ENCODE measurements at places on chromosomes 2 and 18.

DNA sequence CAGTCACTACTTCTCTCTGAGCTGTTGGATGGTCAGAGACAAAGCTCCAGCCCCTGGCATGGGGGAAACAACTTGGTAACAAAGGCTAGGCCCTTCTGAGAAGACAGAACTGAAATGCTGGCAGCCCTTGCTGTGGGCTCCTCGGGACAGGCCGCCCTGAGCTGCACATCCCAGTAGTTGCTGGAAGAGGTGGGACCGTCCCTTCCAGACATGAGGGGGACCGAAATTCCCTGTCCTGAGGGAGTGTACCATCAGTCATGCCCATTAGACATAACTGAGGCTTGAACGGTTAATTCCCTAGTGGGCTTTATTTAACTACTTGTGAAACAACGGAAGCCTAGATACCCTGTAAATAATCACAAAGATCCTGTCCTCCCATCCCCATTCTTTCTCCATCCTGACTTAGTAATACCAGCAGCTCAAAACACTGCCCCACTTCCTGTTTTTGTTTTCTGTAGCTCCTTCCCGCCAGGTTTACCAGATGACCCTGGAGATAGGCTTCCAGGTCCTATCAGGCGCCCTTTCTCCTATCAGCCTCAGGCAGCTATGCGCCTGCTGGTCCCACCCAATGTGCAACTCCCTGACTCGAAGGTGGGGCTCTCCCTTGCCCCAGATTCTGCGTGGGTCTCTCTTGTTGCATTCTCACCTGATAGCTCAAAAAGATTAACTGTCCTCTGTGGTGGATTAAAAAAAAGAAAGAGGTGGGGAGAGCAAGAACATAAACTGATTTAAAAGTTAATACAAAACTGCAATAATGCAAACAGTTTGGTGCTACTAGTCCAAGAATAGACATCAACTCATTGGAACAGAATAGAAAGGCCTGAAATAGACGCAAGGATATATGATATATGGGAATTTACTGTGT lies 37.0 kb upstream of the NT5DC4 start:
- DNase-seq: no peak

GRCh38 chr2:166184789-166185188 lies 57.0 kb upstream of the SCN1A start:
- no peak for DNase-seq

- no peak for DNase-seq
Measured at GRCh38 chr18:48989304-48990303, 38.8 kb upstream of the SMAD7 start.

DNA sequence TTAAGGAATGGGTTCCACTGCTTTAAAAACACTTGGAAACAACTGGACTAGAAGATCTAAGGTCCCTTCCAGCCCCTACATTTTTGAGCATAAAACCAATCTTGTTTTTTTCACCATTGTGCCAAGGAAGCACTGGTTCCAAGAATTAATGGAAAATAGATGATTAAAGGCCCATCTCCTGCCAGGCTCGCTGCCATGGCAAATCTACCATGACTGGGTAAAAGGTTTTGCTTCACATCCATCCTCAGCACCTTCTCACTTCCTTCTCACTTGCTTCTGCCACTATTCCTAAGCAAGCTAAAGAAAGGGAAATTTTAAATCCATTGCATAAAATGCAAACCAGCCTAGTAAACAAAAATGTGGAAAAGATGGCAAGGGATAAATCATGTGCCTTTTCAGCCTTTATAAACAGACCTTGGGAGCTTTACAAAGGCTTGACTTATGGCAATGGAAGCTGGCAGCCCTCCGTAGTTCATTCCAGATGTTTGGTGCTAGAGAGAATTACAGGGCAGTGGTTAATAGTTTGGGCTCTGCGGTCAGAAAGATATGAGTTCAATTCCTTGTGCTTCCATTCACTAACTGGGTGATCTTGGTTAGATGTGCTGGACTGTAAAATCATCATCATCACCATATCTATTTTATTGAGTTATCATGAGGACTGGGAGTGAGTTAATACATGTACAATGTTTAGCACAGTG lies 27.0 kb upstream of the ST3GAL5 start:
- no peak for DNase-seq

GRCh38 chr2:174117951-174118930 lies 130.1 kb downstream of the OLA1 start:
- DNase-seq: no peak

DNA sequence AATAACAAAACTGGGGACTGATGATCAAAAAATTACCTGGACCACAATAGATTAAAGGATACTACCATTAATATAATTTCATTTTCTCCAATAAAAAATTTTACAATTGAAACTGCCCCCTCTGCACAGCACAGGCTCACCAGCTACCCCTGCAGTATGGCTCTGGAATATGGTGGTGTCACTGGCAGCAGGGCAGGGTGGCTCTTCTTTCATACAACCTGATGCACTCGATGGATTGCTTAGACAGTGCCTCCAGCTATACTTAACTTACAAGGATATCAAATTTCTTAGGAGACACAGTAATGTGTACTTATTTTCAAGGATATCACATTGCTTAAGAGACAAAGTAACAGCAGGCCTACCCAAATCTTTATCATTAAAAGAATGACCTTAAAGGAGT lies 124.0 kb downstream of the PRELID3A start:
- DNase-seq: no peak

- DNase-seq: no peak
Measured at GRCh38 chr18:57813245-57813644, 10.1 kb upstream of the ATP8B1 start.

DNA sequence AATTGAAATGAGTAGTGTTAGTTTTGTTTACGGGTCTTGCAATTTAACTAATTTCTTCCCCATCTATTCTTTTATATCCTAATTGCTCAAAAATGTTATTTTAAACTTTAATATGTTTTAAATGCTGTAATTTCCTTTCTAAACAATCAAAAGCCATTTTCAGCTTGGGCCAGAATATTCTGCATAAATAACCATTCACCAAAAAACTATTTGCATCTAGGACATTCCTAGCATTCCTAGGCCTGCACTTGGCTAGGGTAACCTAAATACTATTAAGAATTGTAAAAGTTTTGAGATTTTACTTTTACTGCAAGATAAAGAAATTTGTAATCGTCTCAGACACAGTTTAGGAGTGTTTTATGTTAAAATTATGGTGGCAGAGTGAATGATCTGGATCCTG lies 7.8 kb upstream of the ETAA1 start:
- no peak for DNase-seq
